ENCODE measurements at places on chromosomes 5 and 9. TPM values are rescaled to one million over a fixed set of nuclear protein-coding genes. Genes with fewer than 3 reads are reported as not detected.

BARHL1 gene
- not detected for total RNA-seq

HAUS6 gene
- 40.9 TPM for total RNA-seq

SNCAIP gene
- not detected for total RNA-seq

CAMK4 gene
- 22.8 TPM for total RNA-seq

LHFPL2 gene
- total RNA-seq: 58.0 TPM

DRD1 gene
- total RNA-seq: not detected

LCN9 gene
- total RNA-seq: not detected

WDR31 gene
- 2.4 TPM for total RNA-seq
